Esophagus squamous epithelium (tissue), 5 donors: ENCODE measurements at places on chromosomes 12 and 14.

DNA sequence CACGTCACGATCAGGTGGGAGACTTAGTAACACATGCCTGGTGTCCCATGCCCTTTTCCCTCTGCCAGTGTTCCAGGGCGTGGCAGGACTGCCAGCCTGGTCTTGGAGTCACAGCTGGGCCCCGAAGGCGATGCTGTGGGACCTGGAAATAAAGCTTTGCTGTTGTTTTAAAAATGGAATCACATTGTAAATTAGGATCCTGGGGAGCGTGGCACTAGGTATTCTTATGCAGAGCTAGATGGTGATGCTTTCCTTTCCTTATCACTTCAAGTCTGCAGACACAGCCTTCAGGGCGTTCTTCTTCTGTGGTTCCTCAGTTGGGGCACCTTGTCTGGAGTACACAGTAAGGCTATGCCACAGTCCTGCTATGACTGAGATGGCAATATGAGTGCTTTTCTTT lies 64.6 kb downstream of the BICD1 start:
- no peak for DNase-seq

DNA sequence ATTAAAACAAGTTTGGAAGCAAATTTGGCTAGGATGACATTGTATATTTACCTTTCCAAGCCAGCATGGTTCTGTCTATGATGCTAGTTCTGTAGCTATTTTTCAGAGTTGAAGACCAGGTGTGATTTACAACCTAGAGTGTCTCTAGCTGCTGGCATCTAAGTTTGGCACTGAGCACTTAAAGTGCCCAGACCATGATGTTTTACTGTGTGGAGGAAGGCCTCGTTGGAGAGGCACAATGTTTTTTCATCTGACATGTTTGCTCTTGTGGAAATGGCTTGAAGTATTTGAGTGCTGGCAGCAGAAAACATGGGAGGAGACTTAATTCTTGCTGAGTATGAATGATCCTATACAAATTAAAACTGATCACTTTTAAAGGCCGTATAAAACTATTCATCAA lies 13.0 kb upstream of the C12orf71 start:
- DNase-seq, result no peak

DNA sequence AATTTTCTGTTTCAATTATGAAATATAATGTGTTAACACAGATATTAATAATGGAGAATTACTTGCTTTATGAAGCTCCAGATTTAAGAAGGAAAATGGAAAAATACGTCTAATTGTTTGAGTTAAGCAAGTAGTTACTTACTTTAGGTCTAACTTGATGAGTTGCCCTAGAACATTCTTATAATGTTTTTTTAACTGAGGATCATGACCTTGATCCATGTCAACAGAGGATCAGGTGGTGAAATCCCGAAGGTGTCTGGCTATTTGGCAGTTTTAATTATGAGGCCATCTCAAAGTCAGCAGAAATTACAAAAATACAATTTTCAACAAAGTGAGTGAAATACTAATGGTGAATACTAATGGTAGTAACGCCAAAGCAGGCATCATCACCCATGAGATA lies 57.0 kb upstream of the REP15 start:
- no peak for DNase-seq

DNA sequence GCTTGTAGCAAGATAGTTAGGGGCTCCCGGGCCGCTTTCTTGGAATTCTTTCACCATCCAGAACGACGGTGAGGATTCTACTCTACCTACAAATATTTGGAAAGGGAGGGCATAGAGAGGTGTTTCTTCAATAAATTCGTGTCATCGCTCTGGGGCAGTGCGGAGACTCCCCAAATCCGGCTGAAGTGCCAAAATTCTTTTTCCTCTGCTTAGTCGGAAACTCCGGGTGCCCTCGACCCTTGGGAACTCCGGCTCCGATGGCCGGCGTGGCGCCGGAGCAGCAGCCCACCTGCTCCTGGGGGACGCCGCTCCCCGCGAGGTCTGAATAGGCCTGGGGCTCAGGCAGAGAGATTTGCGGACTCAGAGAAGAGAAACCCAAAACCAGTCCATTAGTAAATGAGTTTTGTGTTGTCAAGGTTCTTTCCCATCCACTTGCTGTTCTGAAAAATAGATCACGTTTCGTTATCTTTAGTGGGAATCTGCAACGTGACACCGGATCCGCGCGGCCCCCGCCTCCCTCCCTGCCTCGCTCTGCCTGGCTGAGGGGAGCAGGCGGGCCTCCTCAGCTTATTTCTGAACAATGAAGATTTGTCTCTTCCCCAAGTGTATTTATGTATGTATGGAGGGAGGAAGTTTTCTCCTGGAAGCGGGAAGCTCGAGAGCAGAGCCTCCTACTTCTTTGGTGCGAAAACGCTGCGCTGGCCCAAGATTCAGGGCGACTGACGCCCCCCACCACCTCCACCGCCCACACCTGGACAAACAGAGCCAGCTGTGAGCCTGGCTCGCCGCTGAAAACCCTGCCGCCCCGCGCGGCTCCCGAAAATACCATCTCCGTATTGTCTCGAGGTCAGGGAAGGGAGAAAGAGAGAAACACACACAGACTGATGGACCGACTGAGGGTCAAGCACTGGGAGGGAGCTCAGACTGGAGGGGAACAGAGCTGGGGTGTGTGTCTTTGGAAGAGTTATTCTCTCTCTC lies 3.7 kb upstream of the SIX1 start:
- DNase-seq, result no peak

GRCh38 chr12:20963762-20964161 lies 153.3 kb downstream of the SLCO1B3 start:
- DNase-seq, result no peak

DNA sequence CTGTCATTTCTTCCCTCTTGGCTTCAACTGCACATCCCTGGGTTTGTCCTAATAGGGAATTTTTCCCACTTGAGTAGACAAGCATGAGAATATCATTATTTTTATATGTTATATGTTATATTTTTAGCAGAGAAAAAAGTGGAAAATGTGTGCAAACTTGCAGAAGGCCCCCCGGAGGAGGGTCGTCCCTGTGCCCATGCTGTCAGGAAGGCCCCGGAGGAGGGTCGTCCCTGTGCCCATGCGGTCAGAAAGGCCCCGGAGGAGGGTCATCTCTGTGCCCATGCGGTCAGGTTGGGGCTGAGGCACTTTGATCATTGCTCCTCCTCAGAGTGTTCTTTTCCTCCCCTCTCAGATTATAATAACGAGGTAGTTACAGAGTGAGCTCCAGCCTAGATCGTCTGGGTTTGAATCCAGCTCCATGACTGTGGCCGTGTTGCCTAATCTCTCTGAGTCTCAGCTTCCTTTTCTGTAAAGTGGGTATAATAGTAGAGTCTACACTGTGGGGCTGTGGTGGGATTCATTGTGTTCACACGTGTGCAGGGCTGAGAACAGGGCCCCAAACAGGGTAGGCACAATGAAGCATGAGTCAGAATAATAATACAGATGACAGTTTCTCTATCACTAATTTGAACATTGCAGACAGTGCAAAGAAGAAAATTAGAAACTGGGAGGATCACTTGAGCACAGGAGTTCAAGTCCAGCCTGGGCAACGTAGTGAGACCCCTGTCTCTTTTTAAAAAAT lies 33.4 kb downstream of the ELK3 start:
- no peak for DNase-seq

GRCh38 chr12:106249411-106250135 lies 1.8 kb upstream of the CKAP4 start:
- DNase-seq, result no peak

- DNase-seq, result no peak
Measured at GRCh38 chr14:76292561-76292960, 83.4 kb upstream of the ESRRB start.

DNA sequence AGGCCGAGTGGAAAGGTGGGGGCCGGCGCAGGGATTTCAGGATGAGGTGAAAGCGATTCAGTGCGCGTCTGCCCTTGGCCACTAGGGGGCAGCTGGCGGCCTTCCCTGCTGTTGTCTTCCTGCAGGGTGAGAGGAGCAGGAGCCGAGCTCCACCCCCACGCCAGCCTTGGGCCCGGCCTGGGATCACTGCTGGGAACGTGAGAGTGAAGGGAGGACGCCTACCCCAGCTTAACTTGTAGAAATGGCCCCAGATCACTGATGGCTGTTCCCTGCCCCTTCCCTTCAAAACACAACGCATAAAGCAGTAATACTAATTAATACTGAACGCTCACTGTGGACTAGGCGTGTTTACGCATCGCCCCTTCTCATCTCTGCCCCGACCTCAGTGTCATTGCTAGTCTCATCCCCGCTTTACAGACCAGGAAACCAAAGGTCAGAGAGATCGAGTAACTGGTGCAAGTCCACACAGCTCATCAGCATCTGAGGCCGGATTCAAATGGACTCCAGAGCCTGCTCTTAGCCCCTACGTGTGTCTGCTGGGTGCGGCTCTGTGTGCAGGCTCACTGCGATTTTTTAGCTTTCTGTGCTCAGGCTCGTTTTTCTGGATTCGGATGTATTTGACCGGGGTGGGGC lies 24.3 kb downstream of the MVK start:
- DNase-seq, result no peak

GRCh38 chr12:62297321-62297720 lies 37.1 kb downstream of the USP15 start:
- DNase-seq, result no peak

DNA sequence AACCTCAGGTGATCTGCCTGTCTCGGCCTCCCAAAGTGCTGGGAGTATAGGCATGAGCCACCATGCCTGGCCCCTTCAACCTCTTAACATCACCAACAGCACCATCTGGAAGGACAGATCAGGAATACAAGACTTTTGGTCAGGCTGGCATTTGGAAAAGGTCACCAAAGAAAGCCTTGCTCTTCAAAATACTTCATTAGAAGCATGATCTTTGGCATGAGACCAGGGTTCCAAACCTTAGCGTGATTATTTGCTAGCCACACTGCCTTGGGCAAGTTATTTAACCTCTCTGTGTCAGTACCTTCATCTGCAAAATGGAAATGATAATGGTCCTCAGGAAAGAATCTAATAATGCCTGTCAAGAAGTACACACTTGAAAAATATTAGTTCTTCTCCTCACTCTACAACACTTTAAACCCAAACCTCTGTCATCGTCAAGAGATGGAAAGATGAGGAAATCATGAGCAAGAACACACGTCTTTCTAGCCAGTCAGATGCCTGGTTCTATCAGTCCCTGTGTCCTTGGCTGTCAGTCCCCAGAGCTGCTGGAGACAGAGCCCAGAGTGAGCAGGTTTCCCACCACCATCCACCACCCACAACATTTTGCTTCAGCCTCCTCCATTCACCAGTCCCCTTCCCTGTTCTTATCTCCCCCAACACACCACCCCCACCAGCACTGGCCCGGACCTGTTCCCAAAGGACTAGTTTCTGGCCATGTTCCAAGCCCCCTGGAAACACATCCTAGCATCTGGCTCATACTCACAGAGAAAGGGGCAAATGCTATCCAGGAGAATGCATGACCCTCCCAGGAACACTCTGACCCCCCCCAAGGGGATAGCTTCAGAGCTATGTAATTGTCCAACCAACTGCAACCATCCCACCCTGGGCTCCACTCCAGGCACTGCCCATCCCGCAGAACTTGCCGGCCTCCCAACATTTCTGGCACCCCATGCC lies 2.0 kb downstream of the ADCY6 start:
- DNase-seq, result no peak

GRCh38 chr12:2061402-2061801 lies 8.6 kb downstream of the CACNA1C start:
- no peak for DNase-seq

DNA sequence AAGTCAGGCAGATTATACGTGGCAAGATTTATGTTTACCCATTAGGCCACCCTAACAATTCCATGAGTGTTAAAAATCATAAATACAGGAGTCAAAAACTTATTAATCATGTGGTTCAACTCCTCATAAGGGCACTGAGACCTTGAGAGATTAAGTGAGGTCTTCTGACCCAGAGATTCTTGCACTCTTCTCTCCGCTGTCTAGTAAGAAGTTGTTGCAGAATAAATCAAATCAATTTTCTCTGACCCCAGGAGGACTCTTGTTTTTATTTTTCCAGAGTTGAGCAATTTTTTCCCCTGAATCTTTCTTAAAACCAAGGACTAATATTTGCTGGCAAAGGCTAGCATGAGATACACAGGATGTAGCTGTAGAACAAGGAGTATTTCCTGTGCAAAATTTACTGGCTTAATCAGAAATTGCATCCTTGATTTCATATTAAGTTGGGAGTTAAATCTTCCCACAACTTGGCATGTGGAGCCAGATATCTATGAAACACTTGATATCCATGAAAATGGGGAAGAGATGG lies 90.9 kb upstream of the PTHLH start:
- no peak for DNase-seq

DNA sequence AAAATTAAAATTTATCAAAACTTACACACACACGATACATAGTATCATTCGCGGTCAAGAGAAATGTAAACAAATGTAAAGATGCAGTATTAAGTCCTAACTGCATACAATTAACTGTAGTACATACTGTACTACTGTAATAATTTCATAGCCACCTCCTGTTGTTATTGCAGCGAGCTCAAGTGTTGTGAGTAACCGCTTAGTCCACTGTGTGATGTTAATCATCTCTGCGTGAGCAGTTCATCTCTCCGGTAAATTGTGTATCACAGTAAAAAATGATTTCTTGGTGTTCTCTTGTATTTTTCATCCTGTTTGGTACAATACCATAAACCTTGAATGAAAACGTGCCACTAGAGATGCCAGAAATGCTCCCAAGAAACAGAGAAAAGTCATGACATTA lies 6.5 kb downstream of the EPS8 start:
- no peak for DNase-seq

DNA sequence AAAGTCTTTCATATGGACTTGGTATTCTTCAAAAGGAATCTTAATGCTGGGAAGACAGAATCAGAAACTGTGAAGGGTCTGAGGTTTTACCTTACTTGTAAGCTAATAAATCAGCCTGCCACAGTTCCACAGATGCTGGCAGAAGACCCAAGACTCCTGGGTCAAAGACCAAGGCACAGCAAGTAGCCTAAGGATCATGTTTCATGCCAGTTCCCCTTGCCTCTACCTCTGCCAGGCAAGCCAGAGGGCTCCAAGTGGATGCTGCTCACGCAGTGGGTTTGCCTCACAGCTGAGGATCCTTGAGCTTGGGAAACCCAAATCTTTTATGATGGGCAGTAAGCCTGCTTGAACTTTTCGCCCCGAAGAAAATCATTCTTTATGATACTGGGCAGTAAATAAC lies 15.2 kb upstream of the RXYLT1 start:
- no peak for DNase-seq

GRCh38 chr12:53224897-53225634 lies 6.9 kb downstream of the RARG start:
- no peak for DNase-seq

DNA sequence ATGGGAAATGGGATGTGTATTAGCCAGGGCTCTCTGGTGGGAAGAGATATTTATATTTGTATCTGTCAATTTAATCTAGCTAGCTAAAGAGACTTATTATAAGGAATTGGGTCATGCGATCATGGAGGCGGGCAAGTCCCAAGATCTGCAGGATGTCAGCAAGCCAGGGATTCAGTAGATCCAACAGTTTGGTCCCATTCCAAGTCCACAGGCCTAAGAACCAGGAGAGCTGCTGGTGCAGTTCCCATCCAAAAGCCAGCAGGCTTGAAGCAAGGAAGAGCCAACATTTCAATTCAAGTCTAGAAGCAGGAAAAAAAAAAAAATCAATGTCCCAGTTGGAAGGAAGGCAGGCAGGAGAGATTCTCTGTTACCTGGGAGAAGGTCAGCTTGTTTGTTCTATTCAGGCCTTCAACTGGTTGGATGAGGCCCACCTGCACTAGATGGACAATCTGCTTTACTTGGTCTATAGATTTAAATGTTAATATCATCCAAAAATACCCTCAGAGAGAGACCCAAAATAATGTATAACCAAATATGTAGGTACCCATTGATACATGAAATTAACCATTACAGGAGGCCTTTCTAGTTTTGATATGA lies 60.7 kb upstream of the BCAT1 start:
- no peak for DNase-seq
